ENCODE measurements at places on chromosomes 7 and 10.

DNA sequence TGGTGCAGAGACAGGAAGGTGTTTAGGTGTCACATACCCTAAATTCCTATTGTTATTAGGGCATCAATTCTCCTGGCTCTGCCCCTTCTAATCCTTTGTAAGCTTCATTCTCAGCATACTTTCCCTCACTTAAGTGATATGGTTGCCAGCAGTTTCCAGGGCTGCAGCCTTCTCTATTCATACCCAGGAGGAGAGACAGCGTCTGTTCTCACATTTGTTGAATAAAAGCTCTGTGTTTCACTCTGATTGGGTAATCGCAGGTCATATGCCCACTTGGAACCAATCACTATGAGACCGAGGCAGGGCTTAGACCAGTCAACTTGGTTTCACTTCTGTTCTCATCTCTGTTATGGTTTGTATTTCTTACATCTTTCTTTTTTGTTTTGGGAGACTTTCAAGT is 109.6 kb upstream of the MTPN start:
- no peak for DNase-seq

GRCh38 chr7:106216517-106216922 is 68.3 kb downstream of the NAMPT start:
- DNase-seq, result no peak

DNA sequence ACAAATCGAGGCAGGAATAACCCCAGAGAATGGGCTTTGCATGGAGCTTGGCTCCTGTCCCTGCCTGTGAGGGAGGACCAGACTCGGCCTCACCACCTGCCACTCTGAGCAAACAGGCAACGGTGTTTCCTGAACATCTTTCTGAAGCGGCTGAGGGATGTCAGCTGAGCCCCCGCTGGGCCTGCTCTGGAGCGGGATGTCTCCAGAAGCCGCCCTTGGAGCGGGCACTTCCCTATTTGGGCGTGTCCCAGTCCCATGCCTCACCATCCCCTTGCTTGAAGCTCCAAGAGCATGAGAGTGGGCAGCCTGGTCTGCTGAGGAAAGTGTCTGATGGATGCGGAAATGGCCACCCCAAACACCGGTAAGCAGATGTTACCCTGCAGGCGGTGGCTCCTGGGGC is 10.2 kb downstream of the ALKBH4 start:
- no peak for DNase-seq

- no peak for DNase-seq
Observed at GRCh38 chr10:16768702-16769101, 48.5 kb downstream of the RSU1 start.
